Neuronal stem cell (in vitro differentiated cells): ENCODE measurements at places on chromosomes 1 and 21.

DNA sequence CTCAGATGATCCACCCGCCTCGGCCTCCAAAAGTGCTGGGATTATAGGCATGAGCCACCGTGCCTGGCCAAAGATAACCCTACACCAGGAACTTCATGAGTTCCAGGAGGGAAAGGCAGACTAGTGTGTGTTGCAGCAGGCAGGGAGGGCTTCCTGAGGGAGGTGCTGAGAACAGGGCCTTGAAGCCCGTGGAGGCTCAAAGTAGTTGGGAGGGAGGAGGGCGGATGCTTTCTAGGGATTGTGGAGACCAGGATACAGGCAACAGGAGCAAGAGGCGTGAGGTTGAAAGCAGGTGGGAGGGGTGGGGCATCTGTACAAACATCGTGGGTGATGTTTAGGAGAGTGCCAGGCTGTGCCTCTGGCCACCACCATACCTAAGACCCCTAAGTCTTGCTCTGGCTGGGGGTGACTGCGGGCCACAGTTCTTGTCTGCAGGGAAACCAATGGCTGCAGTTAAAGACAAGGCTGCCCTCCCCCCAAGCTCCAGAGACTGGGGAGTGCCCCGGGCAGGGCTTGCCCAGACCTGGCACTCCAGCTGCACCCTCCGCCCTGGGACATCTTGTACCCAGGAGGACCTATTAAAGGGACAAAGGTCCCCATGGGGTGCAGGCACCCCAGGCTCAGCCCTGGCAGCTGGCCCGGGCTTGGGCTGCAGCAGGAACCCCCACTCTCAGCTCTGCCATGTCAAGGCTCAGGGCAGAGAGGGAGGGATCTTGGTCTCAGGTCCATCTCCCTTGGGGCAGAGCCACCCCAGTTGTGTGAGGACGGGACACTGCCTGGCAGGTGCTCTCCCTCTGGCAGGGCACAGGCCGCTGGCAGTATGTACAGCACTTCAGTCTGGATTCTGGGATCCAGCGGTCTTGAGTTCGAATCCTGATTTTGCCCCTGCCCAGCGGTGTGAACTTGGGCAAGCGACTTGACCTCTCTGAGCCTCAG, 22.1 kb upstream of the CASZ1 start:
- DNase-seq, result no peak

DNA sequence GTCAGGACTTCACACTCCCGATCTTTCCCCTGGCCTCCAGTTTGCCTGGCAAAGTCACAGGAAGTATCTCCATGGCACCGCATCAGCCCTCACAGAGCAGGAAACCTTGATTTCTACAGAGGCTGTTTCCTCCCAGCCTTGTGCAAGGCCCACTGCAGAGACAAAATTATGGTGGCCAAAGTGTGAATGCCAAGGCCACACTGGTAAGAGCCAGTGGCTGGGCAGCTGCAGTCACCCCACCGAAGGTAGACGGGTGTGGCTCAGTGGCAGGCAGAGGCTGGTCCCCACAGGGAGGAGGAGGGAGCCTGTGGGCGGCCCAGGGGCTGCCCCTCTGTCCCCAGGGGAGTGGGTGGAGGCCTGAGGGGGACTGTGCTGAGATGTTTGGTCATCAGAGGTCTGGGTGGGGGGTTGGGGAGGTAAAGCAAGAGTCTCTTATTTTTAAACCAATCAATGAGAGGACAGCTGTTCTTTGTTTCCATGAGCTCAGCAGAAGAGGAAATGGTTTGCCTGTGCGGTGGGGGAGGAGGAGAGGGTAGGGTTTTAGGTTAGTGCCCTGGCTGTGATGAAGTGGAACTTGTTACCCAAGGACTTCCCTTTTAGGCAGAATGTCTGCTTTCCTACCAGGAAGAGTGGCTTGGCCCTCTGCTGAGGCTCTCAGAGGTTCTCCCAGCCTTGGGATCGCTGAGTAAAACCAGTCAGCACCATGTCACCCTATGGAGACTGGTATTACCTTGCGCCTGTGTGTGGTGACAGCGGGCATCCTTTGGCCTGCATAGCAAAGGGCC, 18.0 kb upstream of the BTG2 start:
- no peak for DNase-seq

- DNase-seq, result no peak
These were observed 90.3 kb upstream of the PAXBP1 start for GRCh38 chr21:32861866-32862265.

- no peak for DNase-seq
These were observed 46.8 kb upstream of the C1orf198 start for GRCh38 chr1:230915078-230915477.

DNA sequence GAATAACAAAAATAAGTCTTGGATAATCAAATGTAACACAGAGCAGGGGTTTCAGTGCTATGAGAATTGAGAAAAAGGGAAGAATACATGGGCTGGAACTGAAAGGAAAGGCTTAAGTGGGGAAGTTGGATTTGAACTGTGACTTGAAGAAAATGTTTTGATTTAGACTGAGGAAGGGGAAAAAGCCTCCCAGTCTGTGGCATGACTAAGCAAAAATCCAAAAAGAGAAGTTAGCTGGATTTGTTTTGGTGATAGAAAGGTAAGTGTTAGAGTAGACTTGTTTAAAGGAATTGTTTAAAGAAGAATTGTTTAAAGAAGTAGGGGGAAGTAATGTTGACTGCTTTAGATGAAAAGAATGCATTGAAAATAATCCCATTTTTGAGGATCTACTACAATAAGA, 46.0 kb downstream of the KCNK2 start:
- no peak for DNase-seq

GRCh38 chr1:173148971-173149370, 58.2 kb downstream of the TNFSF4 start:
- no peak for DNase-seq

DNA sequence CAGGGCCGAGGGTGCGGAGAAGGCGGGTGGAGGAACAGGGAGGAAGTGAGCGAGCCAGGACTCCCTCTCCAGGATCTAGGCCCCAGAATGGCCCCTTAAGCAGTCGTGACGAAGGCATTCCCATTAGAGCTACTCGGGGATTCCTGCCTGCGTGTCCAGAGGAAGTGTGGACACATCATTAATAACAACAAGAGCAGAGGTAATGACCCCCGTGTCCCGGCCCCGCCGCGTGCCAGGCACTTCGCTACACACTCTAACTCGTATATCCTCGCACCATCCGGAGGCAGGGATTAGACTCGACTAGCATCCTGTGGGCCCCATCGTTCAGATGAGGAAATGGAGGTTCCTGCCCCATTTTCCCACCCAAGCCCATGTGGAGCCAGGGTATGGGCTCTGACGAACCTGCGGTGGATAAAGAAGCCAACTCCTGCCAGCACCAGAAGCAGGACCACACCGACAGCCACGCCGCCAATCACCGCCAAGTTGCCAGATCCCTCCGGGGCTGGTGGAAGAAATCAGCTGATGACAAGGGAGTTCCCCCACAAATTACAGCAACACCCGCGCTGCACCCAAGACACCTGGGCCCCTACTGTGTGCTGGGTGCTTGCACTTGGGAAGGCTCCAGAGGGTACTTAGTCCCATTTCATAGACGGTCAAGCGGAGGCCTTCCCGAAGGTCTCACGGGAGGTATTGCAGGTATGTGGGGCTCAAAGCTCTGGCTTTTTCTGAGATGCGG, 21.6 kb downstream of the EPHA2 start:
- DNase-seq, result no peak

DNA sequence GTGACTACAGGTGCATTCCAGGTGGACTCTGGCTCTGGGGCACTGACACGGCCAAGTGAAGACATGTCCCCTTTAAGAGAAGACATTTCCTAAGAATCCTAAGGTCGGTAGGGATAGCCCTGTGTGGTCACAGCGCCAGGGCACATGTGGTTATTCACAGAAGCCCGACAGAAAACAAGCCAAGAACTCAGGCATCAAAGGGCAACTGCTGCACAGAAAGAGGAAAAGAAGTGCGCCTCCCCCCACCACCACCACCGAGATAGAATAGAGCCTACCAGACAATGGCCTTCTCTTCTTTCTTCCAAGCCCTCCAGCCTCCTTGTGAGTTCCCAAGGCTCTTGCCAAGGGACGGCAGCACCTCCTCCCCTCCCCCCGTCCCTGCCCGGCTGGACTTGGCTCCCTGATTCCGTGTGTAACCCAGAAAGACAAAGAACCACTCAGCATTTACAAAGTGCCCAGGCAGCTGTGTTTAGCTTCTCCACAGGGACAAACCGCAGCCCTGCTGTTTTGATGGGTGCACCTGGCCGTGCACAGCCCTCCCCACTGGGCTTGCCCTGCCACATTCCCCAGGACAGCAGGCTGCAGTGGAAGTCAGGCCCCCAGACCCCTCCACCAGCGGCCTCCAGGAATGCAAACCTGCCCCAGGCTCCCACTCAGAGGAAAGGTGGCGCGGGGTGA, 30.2 kb downstream of the TMPRSS2 start:
- peak; percentile 31 for DNase-seq

DNA sequence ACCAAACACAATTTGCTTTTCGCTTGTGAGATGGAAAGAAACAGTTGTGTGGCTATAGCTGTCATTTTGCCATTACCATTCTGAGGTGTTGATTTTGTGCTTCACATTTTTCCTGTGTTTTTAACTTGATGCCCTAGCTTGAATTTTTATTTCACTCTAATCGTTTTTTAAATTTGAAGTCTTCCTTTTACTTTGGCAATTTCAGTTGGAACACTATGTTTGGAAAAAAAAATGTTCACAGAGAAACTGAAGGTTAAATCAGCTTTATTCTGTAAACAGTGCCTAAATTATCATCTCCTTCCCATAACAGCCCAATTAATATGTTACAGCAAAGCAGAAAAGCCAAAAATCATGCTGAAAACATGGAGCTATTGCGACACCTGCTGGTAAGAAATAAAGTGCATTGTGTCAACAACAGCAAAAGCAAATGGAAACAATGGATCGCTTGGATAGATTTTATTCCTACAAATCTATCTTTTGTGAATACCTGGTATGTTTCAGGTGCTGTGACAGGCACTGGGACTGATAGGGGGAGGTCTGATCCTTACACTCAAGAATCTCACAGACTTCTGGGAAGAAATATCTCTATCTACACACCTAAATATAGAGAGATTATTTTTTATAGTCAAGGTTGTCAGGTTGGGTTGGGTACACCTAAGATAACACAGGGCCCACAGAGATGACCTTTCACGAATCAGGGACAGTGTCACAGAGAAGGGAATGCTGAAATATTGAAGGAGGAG, 16.2 kb upstream of the ERICH3 start:
- peak; percentile 78 for DNase-seq

- no peak for DNase-seq
These were observed 290.3 kb upstream of the NRIP1 start for GRCh38 chr21:15355066-15355465.

GRCh38 chr1:26237230-26237966, 3.4 kb downstream of the CEP85 start:
- no peak for DNase-seq

DNA sequence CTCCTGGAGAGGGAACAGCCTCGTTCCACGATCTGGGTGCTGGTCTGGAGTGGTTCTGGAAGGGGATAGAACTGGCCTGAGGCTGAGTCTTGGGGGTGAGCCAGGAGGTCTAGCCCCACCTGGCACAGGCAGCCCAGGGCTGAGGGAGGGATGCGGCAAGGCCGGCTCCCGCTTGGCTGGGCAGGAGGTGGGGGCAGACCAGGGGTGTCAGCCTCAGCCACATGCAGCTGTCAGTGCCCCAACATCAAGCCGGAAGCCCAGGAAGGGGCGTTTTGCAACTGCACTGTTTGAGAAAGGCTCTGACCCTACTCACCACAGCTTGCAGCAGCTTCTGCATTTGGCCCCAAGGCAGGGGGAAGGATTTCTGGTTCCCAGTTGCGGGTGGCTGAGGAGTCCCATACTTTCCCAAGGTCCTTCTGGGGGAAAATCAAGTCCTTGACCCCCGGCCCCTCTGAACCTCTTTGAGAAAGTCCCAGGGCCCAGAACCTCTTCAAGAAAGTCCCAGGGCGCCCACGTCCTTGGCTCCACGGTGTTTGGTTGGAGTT, 2.0 kb downstream of the EFHD2 start:
- no peak for DNase-seq

GRCh38 chr1:12202577-12202976, 27.3 kb upstream of the VPS13D start:
- no peak for DNase-seq

DNA sequence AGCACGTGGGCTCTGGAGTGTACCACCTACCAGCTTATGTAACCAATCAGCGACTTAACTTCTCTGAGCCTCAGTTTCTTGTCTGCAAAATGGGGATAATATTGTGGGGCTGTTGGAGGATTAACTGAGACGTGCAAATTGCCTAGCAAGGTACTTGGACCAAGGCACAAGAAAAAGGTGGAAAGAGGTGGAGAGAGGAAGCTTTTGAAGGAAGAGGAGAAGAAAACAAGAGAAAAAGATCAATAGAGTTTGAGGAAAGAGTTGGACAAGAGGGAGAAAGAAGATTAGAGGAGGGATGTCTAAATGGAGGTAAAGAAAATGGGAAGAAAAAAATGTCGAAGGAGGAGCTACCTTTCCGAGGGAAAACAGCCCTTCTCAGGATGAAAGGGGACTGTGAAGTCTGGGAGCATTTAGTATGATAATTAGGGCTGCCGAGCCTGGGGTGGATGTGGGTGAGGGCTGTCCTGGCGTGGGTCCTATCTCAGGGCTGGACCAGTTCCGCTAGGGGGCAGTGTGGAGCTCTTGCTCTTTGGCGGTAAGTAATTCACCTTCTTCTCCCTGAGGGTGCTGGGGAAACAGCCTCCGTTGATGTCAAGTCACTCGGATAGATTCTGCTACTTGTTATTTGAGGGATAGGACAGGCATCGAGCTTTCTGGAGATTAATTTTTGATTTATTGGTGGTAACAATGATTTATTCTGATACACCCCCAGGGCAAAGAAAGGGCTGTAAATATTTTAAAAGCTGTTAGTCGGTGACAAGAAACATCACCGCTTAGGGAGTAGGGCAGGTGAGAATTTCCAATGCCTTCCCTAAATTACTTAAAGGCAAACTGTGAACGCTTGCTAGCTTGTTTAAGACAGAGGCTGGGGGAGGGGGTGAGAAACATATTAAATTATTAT, 79.0 kb upstream of the NFASC start:
- DNase-seq, result peak; percentile 74

GRCh38 chr1:19338323-19338762, 26.2 kb downstream of the SLC66A1 start:
- peak; percentile 42 for DNase-seq

GRCh38 chr1:168300626-168301025, 19.9 kb downstream of the TBX19 start:
- no peak for DNase-seq

- no peak for DNase-seq
These were observed 75.5 kb downstream of the KIRREL1 start for GRCh38 chr1:158068918-158069317.
